ENCODE measurements at places on chromosomes 3 and 15. TPM values are rescaled to one million over a fixed set of nuclear protein-coding genes. Genes with fewer than 3 reads are reported as not detected.

DNA sequence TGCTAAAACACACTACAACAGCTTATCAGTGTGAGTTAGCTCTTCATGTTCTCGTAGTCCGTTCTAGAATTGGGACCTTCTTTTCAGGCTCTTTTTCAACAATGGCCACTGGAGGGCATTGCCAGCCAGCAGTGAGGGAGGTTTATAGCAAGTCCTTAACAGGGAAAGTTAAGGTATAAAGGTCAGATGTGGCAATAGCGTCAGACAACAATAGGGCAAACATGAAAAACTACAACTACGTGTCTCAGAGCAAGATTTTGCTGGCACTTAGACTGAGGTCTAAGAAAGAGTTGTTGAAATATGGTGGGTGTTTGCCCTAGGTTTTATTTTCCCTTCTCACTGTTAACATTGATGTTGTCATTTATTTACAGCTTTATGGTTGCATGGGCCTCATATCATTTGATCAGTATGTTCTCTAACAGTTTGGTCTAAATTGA, 161.4 kb downstream of the GMNC start:
- H3K27ac ChIP-seq, result no peak overlapping the region
- DNase-seq, result peak; percentile 52
- H3K4me3 ChIP-seq, result no peak overlapping the region
- no peaks in the 10 kb centered on the region for H3K4me1 ChIP-seq

DNA sequence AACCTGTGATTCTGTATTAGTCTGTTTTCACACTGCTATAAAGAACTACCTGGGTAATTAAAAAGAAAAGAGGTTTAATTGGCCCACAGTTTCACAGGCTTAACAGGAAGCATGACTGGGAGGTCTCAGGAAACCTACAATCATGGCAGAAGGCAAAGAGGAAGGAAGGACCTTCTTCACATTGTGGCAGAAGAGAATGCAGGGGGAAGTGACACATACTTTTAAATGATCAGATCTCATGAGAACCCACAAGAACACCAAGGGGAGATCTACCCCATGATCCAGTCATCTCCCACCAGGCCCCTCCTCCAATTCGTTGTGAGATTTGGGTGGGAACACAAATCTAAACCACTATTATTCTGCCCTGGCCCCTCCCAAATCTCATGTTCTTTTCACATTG, 6.1 kb downstream of the ZKSCAN7 start:
- no peak overlapping the region for H3K27ac ChIP-seq
- H3K4me3 ChIP-seq, result no peak overlapping the region
- H3K27me3 ChIP-seq, result no peaks in the 10 kb centered on the region
- DNase-seq, result no peak
- H3K4me1 ChIP-seq, result peaks cover 5% of the 10 kb centered on the region
- H3K36me3 ChIP-seq, result no peaks in the 10 kb centered on the region

DNA sequence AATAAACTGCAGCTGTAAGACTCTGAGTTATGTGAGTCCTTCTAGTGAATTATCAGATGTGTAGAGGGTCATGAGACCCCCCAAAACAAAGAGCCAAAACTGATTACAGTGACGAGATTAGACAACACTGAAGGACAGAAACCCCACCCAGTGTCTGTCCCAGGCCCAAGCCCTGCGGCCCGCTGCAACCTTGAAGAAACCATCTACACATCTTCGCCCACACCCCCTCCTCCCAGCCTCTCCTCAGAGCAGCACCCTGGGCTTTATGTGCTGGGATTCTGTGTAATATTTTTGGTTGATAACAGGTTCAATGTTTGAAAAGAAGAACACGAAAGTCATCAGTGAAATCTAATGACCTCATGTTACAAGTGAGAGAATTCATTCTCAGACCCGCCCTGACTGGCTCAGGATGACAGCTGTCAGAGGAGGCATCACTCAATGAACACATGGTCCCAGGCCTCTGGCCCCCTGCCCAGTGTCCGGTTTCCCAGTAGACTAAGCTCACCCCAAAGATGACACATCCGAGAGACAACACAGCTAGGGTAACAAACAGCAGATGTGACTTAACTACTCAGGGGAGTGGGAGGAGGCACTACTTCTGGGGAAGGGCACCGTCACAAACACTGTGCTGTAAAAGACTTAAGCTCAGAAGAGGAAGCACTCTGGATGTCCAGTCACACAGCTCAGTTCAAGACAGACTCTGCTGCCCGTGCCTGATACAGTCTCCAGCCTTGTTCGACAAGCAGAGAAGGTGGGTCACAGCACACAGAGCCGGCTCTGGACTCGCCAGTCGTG, 48.9 kb downstream of the NIPA2 start:
- H3K36me3 ChIP-seq, result peaks cover 23% of the 10 kb centered on the region
- H3K4me1 ChIP-seq, result no peaks in the 10 kb centered on the region
- H3K27ac ChIP-seq, result peak overlapping the region; percentile 4
- no peaks in the 10 kb centered on the region for H3K27me3 ChIP-seq
- no peak overlapping the region for H3K4me3 ChIP-seq

- no peak overlapping the region for H3K4me3 ChIP-seq
- no peak overlapping the region for H3K27ac ChIP-seq
- H3K4me1 ChIP-seq, result no peaks in the 10 kb centered on the region
- no peaks in the 10 kb centered on the region for H3K36me3 ChIP-seq
- no peak for DNase-seq
Observed at GRCh38 chr15:87483468-87483867, 773.1 kb downstream of the NTRK3 start.

GRCh38 chr3:65101450-65101849, 413.6 kb upstream of the ADAMTS9 start:
- no peaks in the 10 kb centered on the region for H3K36me3 ChIP-seq
- no peaks in the 10 kb centered on the region for H3K27me3 ChIP-seq
- H3K27ac ChIP-seq, result no peak overlapping the region
- H3K4me3 ChIP-seq, result no peak overlapping the region

GRCh38 chr3:177601152-177601551, 403.9 kb upstream of the TBL1XR1 start:
- H3K36me3 ChIP-seq, result no peaks in the 10 kb centered on the region
- peaks cover 32% of the 10 kb centered on the region for H3K4me1 ChIP-seq
- no peak for DNase-seq

DNA sequence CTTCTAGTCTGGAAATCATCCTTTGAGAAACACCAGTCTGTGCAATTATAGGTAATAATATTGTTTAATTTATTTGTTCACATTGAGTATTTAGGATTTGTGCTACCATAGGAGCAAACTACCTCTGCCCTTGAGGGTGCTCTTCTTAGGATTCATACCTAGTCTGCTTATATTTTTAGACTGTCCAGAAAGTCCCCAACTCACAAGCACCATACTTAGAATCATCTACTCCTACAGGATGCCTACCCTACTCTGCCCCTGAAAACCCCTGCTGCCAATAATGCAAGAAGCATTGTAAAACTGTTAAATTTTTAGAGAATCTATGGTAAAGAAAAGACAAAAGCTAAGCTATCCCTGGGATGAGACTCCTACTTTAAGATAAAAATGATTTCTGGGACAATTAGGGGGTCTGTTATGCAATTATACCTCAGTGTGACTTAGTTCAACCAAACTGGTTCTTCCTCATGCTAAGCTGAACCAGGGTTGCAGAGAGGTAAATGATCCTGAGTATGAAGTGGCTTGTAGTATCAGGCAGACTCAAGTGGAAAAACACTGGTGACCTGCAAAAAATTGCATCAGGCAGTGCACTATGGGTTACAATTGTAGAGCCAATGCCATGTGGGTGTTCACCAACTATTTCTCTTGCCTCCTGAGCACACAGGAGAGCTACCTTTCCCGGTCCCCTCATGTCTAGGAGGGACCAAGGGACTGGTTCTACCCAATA, 133.3 kb downstream of the TNIK start:
- H3K27ac ChIP-seq, result no peak overlapping the region
- H3K4me3 ChIP-seq, result no peak overlapping the region
- H3K27me3 ChIP-seq, result no peaks in the 10 kb centered on the region

DNA sequence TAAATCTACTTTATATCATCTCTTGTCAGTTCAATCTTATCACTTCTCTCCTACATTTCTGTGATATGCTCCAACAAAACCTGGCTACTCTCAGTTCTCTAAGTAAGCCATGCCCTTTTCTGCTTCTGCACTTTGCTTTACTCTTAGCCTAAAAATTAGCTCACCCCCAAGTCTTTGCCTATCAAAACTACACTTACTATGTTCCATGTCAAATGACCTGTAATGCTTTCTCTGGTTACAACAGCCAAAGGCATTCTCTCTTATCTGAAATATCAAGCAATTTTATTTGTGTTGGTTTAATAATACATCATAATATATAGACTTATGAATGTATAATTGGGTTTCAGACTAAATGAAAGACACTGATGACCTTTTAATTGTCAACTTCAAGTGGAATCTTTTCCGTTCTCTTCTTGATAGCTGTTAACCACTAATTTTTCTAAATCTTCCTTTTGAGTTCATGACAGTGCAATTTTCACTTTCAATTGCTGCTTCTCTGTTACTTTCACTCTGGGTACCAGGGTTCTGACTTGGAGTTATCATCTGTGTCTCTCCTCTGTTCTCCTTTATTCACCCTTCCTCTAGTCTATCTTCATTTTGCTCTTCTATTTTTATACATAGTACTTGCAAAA, 619.0 kb upstream of the GOLIM4 start:
- no peak overlapping the region for H3K4me3 ChIP-seq
- H3K27me3 ChIP-seq, result no peaks in the 10 kb centered on the region
- no peaks in the 10 kb centered on the region for H3K36me3 ChIP-seq
- no peak overlapping the region for H3K27ac ChIP-seq

DNA sequence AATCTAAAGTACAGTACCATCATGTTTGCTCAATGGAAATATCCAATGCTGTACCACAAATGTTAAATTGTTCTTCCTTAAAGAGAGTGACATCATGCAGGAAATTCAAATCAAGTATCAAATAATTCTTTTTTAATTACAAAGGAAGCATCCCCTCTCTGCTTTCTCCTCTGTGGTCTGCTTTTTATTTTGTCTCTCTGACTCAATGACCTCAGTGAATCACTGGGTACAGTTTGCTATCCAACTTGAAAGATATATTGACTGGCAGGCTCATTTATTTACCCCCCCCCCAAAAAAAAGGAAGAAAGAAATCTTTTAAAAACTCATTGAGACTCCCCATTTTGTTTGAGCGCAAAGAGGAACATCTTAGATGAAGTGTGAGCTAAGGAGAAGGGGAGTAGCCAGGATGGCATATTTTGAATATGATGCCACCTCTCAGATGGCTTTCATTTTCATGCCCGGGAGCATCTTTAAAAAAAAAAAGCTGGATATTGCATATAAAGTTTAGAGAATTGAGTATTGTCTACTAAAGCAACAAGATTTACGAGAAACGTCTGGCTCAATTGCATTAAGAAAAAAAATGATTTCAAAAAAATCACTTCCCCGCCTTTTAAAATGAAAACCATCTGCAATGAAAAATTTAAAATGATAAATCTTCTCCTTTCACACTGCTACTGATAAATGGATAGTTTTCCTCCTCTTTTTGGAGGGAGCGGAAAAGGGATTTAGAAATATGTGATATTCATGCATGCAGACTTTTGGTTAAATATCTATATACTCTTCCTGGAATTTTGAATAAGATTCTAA, 307.1 kb upstream of the DPH6 start:
- no peak for DNase-seq
- no peaks in the 10 kb centered on the region for H3K27me3 ChIP-seq
- no peaks in the 10 kb centered on the region for H3K4me1 ChIP-seq
- no peaks in the 10 kb centered on the region for H3K36me3 ChIP-seq
- no peak overlapping the region for H3K4me3 ChIP-seq

- no peak for DNase-seq
- H3K36me3 ChIP-seq, result no peaks in the 10 kb centered on the region
- no peak overlapping the region for H3K4me3 ChIP-seq
- H3K4me1 ChIP-seq, result peaks cover 5% of the 10 kb centered on the region
Observed at GRCh38 chr3:143351895-143352608, 232.5 kb downstream of the CHST2 start.

GRCh38 chr3:54564374-54564925, 363.4 kb downstream of the LRTM1 start:
- H3K27me3 ChIP-seq, result no peaks in the 10 kb centered on the region
- H3K4me3 ChIP-seq, result no peak overlapping the region
- H3K27ac ChIP-seq, result no peak overlapping the region
- peaks cover 6% of the 10 kb centered on the region for H3K4me1 ChIP-seq
- no peaks in the 10 kb centered on the region for H3K36me3 ChIP-seq

DNA sequence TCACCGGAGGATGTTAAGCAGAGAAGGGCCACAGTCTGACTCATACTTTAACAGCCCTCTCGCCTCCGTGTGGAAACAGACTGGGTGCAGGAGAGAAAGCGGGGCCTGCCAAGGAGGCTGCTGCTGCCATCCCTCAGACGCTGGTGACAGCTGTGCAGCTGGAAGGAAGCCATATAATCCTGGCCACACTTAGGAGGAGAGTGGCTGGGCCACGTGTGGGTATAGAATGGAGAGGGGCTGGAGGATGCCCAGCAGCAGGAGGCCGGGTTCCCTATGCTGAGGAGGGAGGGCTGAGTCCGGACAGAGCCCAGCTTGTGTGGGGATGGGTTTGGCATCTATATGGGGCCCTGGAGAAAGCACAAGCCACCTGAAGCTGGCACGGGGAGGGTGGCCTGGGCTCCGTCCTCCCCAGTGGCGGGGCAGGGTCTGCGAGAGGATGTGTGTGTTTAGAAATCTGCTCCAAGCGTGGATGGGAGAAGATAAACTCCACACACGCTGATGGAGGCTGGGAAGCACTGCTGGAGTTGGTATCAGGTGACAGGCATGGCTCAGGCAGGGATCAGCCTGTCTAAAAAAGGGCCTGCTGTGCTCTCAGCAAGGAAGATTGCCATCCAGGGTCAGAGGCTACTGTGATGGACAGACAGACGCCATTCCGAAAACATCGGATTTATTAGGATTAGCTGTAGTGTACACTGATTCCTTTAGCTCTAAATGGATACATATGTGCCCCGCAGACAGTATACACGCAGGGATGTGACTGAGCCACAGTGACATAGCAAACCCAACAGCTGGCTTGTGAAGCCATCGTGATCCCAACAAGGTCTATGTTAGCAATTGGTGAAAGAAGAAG, 15.9 kb downstream of the ABTB1 start:
- no peaks in the 10 kb centered on the region for H3K4me1 ChIP-seq
- peak; percentile 17 for DNase-seq
- H3K27ac ChIP-seq, result no peak overlapping the region
- H3K4me3 ChIP-seq, result no peak overlapping the region

- H3K4me1 ChIP-seq, result no peaks in the 10 kb centered on the region
- no peak overlapping the region for H3K27ac ChIP-seq
- H3K27me3 ChIP-seq, result no peaks in the 10 kb centered on the region
- H3K36me3 ChIP-seq, result no peaks in the 10 kb centered on the region
- no peak overlapping the region for H3K4me3 ChIP-seq
Observed at GRCh38 chr3:195794708-195795107, 17.0 kb downstream of the MUC4 start.

- peaks cover 53% of the 10 kb centered on the region for H3K36me3 ChIP-seq
- no peaks in the 10 kb centered on the region for H3K4me1 ChIP-seq
- H3K27me3 ChIP-seq, result no peaks in the 10 kb centered on the region
- DNase-seq, result no peak
Observed at GRCh38 chr3:195882002-195882441, 26.3 kb downstream of the TNK2 start.

GRCh38 chr3:135131290-135131689, 336.2 kb downstream of the EPHB1 start:
- H3K27ac ChIP-seq, result no peak overlapping the region
- no peaks in the 10 kb centered on the region for H3K36me3 ChIP-seq

- no peak for DNase-seq
- no peak overlapping the region for H3K27ac ChIP-seq
- no peaks in the 10 kb centered on the region for H3K27me3 ChIP-seq
- no peak overlapping the region for H3K4me3 ChIP-seq
- H3K36me3 ChIP-seq, result no peaks in the 10 kb centered on the region
Observed at GRCh38 chr3:68915973-68916372, 16.4 kb downstream of the TAFA4 start.

Gene TEX55
- not detected for total RNA-seq

Gene UROC1
- total RNA-seq, result not detected

Gene CHST14
- 17.4 TPM for total RNA-seq

Gene RASGRP1
- 1.5 TPM for total RNA-seq

Gene DAZL
- total RNA-seq, result not detected

Gene PLA1A
- 0.61 TPM for total RNA-seq
